ENCODE measurements at places on chromosomes 4 and X.
A peak's percentile ranks its signal among the peaks of the same experiment; 100 is the strongest.

DNA sequence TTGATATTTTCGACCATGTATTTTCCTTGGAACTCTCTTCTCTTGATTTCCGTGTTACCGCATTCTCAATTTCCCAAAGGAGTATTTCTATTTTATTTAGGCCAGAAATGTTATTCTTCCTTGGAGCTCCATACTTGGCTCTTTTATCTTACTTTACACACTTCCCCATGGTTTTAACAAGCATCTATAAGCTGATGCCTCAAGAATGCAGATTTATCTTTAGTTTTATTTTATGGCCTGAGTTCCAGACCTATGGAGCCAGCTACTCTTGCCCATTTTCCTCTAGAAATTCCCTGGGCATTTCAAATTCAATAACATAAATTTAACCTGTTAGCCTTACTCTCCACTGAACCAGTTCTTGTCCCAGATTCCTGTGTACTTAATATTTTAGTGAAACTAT, 43.7 kb downstream of the SULT1E1 start:
- DNase-seq, result no peak

DNA sequence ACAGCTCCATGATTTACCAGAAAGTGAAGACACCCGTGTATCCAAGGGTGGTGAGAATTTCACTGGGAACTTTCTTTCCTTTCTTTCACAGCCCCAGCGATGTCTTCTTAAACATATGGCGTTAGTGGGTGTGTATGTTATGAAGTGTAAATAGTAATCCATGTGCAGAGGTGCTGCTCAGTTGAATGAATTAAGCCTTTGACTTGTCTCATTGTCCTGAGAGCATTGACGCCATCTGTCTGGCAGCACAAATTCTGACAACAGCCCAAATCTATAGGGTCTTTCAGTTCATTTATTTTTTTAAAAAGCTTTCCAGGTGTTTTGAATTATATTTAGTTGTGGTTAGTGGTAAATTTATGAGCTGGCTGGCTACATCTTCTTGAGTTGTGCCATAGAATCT, 69.4 kb downstream of the CLCN5 start:
- DNase-seq, result no peak

DNA sequence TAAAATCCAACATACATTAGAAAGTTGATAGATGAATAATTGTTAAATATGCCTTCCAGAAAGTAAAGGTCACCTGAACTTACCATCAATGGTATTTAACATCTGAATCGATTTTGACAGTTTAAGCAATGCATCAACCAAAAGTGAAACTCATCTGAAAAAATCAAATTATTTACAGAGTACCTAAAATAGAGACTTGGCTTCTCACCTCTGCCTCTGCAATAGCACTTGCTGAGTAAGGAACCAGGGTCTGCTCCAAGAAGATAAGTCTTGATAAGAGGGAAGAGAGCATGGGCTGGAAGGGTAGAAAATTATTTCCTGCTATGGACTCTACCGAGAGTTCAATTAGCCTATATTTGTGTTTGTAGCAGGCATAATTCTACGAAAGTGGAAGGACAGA, 868.3 kb downstream of the STIM2 start:
- DNase-seq, result no peak

GRCh38 chrX:68183612-68184214, 249.6 kb downstream of the OPHN1 start:
- DNase-seq, result no peak

DNA sequence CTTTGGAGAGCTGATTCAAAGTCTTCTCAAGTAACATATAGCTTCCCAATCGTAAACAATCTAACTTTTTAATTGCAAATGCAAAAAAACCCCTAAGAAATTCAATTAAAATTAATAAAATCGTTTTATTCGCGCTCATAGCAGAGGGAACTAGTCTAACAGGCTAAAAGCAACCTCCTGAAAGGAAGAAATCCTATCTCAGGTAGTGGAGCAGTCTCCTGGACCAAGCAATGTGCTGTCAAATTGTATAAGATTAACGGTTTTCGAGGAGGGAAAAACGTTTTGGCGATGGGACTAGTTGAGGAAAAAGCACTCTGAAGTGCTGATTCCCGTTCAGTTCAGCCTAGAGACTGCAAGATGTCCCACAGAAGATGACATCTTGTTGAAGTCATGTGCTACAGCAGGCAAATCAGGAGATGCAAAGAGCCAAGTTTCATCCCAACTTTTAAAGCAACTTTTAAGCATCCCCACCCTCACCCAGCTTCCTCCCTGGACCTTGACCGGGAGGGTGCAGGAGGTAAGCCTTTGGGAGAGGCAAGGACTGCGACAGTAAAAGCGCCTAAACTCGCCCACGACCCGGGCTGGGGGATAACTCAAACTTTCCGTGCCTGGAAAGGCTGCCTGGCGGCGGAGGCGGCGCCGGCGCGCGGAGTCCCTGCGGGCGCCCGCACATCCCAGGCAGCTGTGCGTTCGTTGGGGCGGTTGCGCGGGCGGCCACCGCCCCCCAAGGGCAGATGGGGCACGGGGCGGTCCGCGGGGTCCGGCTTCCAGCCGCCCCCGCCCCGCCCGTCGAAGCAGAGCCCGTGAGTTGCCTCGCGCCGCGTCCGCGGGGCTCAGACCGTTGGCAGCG, 784 bp downstream of the MAP7D3 start:
- DNase-seq, result peak; percentile 1

DNA sequence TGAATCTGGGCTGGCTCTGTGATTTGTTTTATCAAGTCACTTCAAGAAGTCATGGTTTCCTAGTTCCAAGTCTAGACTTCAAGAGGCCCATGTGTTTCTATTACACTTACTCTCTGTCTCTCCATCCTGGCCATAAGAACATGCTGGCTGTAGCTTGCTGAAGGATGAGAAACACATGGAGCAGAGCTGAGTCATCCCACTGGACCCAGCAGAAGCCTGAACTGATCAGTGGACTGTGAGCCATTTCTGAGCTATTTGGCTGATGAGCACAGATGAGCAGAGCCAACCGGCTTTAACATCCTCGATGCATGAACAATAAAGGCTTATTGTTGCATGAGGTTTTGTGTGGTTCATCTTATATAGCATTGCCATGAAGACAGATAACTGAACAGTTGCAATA, 290.6 kb upstream of the BOD1L1 start:
- DNase-seq, result no peak

DNA sequence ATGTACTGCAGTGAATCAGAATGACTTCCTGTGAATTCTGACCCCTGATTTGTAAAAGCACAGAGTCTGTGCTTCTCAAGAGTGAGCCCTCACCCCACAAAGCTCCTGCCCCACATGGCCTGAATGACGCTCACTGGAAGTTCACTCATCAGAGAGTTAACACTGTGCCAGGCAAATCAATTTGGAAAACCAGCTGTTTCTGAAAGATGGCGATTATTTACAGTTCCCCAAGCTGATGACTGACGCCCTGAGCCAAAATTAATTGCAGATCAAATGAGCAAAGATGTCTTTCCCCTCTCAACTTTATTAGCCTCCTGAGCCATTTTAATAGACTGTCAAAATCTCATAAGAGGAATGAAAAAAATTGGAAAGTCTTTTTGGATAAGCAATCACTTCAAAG, 118.0 kb downstream of the SLC2A9 start:
- DNase-seq, result no peak

DNA sequence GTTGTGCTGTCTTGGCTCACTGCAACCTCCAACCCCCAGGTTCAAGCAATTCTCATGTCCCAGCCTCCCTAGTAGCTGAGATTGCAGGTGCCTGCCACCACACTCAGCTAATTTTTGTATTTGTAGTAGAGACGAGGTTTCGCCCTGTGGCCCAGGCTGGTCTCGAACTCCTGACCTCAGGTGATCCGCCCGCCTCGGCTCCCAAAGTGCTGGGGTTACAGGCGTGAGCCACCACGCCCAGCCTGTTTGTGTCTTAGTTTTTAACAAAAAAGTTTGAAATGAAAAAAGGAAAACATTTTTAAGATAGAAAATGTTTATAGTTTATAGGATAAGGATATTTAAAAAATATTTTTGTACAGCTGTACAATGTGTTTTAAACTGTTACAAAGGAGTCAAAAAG, 62.4 kb downstream of the CAPN6 start:
- no peak for DNase-seq

DNA sequence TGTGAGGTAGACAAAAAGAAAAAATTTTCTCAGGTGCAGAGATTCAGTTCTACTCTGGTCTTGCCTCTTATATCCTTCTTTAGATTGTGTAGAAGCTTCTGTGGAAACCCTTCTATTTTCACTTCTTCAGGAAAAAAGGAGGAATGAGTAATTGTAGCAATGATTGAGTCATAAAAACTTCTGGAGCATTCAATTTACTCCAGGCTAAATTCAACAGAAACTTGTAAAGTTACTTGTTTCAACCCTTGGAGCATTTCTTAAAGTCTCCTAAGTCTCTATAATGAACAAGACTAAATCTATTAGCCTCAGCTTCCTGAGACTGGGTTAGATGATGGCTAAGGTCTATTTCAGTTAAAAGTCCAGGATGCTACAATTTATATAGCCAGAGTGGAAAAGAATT, 29.9 kb downstream of the BOD1L1 start:
- DNase-seq, result no peak

DNA sequence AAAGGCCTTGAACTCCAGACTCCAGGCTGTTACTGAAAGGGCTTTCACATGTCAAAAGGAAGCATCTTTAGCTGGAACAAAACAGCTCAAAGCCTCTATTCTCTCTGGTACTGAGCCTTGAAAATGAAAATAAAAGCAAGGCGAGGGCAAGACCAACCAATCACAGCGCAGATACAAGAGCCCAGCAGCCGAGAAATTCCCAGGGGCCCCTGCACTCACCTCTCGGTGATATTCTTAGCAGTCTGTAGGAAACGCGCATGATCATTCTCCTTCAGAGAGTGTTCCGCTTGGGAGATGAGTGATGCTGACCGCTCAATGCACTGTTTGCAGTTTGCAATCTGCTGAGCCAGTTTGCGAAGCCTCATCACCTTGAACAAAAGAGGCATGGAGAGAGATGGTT, 138.1 kb downstream of the MID1 start:
- DNase-seq, result no peak

- no peak for DNase-seq
Observed at GRCh38 chrX:41684138-41684537, 4.6 kb upstream of the GPR34 start.

- no peak for DNase-seq
Observed at GRCh38 chrX:10628906-10629305, 8.5 kb upstream of the MID1 start.

- DNase-seq, result no peak
Observed at GRCh38 chr4:69910016-69910782, 20.7 kb upstream of the CSN1S1 start.

- no peak for DNase-seq
Observed at GRCh38 chrX:101668143-101668542, 8.5 kb upstream of the ARMCX2 start.

DNA sequence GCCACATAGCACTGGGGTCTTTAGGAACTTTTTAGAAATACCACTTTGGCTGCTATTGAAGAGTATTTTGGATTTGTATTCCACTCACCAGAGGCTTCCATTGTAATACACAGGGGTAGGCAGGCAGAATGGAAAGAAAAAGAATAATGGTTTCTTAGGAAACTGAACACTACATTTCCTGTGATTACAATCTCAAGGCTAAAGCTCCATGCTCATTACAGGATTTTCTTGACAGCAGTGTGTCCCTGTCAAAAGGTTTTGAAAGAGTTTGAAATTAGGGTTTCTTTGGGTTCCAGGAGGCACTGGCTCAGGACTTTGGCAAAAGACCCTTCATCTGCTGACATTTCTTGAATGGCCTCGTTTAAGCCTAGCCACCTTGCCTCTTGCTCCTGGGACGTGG, 74.8 kb upstream of the STIM2 start:
- DNase-seq, result no peak

GRCh38 chr4:152738827-152739226, 40.7 kb downstream of the TIGD4 start:
- DNase-seq, result no peak

- DNase-seq, result no peak
Observed at GRCh38 chr4:4668355-4669210, 126.7 kb upstream of the STX18 start.

DNA sequence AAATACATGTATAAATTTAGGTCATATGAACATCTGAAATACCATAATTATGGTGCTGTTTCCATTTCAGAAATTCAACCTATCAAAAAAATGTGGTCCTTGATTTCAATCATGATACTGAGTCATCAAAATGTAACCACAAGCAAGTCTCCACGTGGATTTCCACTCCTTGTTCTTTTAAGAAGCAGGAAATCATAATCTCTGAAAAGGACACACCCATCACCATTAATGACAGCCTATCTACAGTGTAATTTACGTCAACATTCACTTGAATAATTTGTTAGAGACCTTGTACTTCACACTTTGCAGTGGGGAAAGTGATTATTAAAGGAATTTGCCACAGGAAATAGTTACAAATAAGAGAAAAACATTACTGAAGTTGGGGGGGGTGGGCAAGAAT, 17.7 kb upstream of the SLC7A11 start:
- DNase-seq, result no peak

DNA sequence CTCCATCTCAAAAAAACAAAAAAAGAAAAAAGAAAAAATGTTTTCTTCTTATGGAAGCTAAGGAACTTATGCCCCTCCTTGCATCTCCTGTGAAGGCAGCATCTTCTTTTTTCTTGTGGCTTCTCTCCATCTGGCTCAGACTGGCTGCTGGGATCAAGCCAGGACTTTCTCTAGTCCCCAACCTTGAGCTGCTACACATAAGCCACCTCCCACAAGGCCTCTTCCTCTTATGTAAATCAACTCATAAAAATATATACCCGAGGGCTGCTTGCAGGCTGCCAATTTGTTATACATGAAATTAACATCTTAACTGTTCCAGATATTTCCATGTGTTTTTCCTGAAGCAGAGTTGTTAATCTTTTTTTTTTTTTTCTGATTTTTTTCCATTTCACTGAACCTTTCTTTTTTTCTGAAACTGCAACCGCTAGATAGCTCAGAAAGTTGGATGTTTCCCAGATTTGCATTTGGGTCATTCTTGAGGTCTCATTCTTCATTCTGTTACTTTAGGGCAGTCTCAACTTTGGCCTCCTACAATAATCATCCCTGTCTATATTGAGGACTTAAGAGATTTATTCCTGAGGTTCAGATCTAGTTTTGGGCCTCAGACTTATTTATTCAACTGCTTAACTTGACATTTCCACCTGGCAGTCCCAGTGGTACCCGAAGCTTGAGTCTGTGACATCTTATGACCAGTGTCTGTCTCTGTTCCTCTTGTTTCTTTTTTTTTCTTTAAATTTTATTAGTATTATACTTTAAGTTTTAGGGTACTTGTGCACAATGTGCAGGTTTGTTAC, 10.3 kb downstream of the SNX25 start:
- DNase-seq, result no peak

GRCh38 chr4:140289486-140289885, 84.0 kb upstream of the SCOC start:
- no peak for DNase-seq

GRCh38 chrX:134743091-134743490, 84.8 kb upstream of the PLAC1 start:
- no peak for DNase-seq

DNA sequence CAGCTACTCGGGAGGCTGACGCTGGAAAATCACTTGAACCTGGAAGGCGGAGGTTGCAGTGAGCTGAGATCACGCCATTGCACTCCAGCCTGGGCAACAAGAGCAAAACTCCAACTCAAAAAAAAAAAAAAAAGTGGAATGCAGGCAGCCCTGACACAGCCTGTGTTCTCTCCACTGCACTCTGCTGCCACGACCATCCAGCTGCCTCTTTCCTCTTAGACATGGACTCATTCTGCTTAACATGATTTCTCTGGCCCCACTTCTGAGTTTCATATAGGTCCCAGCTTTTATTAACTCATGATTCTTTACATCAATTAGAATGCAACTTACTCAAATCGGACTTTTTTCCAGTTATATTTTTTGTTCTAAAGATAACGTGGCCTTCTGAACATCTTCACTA, 29.6 kb downstream of the SLC10A6 start:
- DNase-seq, result no peak

GRCh38 chrX:24396236-24396930, 35.9 kb downstream of the SUPT20HL1 start:
- DNase-seq, result no peak
